ENCODE measurements at places on chromosomes 5 and 9.

DNA sequence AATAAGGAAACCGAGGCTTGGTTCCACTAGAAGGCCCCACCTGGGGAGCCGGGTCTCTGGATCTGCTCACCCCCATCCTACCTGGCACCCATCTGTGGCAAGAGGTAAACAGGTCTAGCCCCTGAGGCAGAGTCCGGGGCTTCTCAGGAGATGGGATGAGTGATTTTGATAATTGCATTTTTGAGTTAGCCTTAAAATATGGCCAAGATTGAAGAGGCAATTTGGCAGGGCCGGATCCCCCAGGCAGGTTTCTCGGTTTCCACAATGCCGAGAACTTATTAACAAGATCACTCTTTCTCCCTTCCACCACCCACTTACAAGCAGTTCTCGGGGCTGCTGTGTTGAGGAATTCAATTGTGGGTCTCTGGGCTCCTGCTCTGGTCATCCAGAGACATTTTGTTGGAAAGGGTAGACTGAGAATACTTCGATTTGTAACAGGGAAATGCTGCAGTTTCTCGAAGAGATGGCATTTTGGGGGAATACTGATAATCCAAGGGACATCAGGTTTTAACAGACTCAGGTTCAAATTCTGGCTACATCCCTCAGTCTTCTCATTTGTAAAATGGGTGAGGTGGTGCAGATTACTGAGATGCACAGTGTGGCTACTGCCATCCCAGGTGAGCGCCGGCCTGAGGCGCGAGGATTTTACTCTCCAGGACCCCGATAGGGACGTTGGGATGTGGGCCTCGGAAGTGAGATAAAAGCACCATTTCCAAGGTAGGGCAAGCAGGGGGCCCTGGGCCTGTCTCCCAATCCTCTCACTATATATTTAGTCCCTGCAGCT is 194.2 kb downstream of the CDK5RAP2 start:
- DNase-seq, result no peak

DNA sequence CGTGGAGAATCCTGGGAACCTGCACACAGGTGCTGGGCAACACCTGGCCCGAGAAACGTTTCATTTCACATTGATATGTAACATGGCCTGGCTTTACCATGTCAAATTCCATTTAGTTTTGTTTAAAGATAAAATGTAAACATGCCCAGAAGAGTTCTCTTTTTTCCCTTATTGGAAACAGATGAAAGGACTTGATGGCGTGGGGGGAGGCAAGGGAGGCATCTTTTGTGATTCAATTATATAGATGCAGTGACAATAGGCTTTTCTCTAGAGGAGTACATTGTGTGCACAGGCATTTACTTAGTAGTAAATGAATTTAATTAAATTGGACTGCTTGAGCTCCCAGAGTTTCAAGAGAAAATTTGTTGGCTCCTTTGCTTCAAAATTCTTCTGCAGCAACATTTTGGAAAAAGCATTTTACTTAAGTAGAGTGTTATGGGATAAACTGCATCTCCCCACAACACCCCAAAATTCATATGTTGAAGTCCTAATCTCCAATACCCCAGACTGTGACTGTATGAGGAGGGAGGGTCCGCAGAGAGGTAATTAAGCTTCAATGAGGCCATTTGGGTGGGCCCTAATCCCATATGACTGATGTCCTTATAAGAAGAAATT is 254.3 kb upstream of the NFIL3 start:
- no peak for DNase-seq

GRCh38 chr5:118578093-118578492 is 410.3 kb downstream of the DTWD2 start:
- no peak for DNase-seq

GRCh38 chr9:97038611-97039513 is at the start of gene CTSV:
TSS of gene CTSV (minus strand) at chr9:97039142. CDS start at chr9:97038043, 1,099 bp downstream.
- DNase-seq, result peak; percentile 70

GRCh38 chr5:96733771-96734500 is 71.8 kb downstream of the CAST start:
- DNase-seq, result no peak

DNA sequence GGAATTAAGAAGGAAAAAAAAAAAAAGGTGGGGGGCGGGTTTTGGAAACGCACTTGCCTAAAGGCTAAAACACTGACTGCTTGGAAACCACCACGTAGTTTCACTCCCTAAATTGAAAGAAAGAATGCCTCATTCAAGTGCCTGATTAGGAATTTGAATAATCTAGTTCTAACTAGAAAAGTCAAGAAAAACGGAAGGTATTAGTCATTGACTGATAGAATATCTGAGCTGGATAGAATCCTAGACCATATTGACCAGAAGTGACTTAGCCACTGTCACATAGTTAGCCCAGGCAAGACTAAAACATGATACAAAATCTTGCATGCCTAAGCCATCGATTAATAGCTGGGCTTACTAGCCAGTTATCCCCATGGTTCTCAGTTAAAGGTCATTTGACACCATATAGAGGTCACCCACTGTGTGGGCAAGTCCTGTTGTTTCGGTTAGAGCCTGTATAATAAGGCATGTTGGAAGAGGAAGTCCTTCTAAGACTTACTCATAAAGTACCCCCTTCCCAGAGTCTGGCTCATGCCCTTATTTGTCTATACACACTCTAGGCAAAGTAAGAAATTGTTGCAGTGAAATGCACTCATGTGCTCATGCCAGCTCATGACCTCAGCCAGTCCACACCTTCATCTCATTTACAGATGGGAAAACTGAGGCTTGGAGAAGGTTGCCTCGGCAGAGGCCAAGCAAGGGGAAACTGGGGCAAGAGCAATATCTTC is 40.2 kb downstream of the SH3RF2 start:
- no peak for DNase-seq

GRCh38 chr9:87850391-87850790 is 32.3 kb upstream of the SPATA31E1 start:
- DNase-seq, result no peak

GRCh38 chr5:74127381-74128320 is 501.7 kb downstream of the ARHGEF28 start:
- no peak for DNase-seq

Data from CD4-positive, alpha-beta T cell treated with Interleukin-1 beta for 1 hour (primary cell).